ENCODE measurements at places on chromosomes 4 and X. TPM values are rescaled to one million over a fixed set of nuclear protein-coding genes. Genes with fewer than 3 reads are reported as not detected.

The SULT1B1 gene
- not detected for total RNA-seq

The XAGE1A gene
- total RNA-seq = not detected

The PAGE2 gene
- not detected for total RNA-seq

The GAGE12E gene
- not detected for total RNA-seq

The SPATA18 gene
- total RNA-seq = 20.8 TPM

The CSAG1 gene
- total RNA-seq = not detected

The MAGEA8 gene
- not detected for total RNA-seq

The DMRTC1 gene
- not detected for total RNA-seq

All from renal cortical epithelial cell (primary cell).